ENCODE measurements at places on chromosomes 1 and 21. TPM values are rescaled to one million over a fixed set of nuclear protein-coding genes. Genes with fewer than 3 reads are reported as not detected.

DNA sequence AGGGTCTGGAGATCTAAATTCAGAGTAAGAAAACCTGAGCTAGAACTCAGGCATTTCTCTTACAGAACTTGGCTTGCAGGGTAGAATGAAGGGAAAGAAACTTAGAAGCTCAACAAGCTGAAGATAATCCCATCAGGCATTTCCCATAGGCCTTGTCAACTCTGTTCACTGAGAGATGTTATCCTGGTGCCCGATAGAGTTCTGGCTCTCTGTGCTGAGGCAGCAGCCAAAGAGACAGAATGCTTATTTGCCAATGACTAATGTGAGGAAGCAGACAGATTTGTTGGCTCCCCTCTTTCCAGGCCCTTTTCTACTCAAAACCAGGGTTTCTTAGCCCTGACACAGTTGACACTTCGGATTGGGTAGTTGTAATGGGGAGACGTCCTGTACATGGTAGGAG lies 22.3 kb upstream of the TRIM45 start:
- peaks cover 4% of the 10 kb centered on the region for H3K27me3 ChIP-seq
- no peak for DNase-seq
- no peaks in the 10 kb centered on the region for H3K36me3 ChIP-seq

DNA sequence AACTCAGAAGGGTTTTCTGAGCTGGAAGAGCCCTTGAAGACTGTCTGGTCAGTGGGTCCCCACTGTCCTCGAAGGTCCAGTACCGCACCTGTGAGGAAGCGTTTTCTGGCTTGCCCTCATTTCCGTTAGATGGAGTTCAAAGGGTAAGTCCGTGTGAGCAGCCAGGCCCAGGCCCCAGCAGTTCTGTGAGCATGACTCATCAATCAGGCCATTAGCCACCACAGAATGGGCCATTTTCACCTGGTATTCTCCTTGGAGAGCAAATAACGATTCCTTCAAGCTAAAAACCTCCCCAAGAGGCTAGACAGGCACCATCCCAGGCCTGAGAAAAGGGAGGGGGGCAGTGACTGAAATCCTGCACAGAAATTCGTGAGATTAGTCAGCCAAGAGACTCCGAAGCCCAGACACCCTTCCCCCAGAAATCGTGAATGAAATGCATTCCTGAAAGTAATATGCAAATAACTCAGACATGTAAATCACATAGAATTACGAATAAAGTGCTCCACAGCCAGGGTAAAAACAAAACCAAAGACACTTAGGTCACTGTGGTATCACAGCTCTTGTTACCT lies 66.0 kb downstream of the BCAR3 start:
- H3K4me3 ChIP-seq = no peak overlapping the region
- H3K36me3 ChIP-seq = no peaks in the 10 kb centered on the region
- H3K4me1 ChIP-seq = peaks cover 18% of the 10 kb centered on the region
- H3K27ac ChIP-seq = peak overlapping the region; percentile 72

- no peaks in the 10 kb centered on the region for H3K27me3 ChIP-seq
- DNase-seq = peak; percentile 33
- no peak overlapping the region for H3K27ac ChIP-seq
- H3K36me3 ChIP-seq = no peaks in the 10 kb centered on the region
- no peaks in the 10 kb centered on the region for H3K4me1 ChIP-seq
- H3K4me3 ChIP-seq = no peak overlapping the region
These were observed 8.6 kb downstream of the MORN1 start for GRCh38 chr1:2382621-2383361.

DNA sequence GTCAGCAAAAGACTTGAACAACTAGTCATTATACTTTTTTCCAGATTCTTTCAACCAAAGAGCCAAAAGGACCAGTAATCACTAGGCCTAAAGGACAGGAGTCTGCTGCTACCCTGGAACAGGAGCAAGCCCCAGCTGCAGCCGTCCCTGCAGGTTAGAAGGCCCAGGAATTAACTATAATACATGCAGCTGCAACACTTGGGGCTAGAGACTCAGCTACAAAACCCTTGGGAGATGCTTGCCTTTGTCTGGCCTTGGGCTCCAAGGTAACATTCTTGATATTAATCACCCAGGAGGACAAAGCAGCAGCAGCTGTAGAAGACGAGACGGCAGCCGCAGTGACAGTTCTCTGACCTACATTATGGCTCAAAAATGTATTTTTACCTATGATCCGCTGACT lies 841.2 kb upstream of the ADGRL4 start:
- no peak overlapping the region for H3K27ac ChIP-seq
- H3K27me3 ChIP-seq = no peaks in the 10 kb centered on the region
- DNase-seq = no peak
- H3K36me3 ChIP-seq = no peaks in the 10 kb centered on the region
- H3K4me1 ChIP-seq = no peaks in the 10 kb centered on the region
- no peak overlapping the region for H3K4me3 ChIP-seq

DNA sequence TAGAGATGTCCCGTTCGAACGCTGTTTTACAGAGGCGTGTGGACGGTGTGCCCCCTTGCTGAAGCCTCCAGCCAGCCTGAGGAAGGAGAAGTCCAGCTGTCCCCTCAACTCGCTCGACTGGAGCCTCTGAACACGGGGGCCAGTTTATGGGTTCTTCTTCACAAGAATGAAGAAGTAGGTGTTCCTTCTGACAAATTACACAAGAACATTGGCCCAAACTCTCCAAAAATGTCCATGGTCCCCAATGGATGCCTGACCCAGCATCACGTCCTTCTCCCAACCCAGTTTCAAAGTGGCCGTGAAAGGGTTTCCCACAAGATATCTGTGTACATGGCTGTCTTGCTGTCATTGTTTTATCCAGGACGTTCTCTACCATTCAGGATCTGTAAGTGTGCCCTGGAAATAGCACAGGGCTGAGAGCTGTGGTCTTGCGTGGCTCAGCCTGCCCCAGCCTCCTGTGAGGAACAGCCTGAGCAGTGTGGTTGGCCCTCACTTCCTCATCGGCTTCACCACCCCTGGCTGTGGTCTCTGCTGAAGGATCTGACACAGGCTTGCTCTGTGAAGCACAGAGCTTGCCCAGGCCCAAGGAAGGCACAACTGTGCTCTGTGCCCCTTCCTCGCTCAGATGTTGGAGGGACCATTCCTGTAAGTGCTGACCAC lies 1.0 kb upstream of the S100B start:
- H3K4me3 ChIP-seq = peak overlapping the region; percentile 25
- peaks cover 53% of the 10 kb centered on the region for H3K4me1 ChIP-seq
- no peaks in the 10 kb centered on the region for H3K36me3 ChIP-seq
- H3K27me3 ChIP-seq = no peaks in the 10 kb centered on the region
- peak; percentile 43 for DNase-seq

DNA sequence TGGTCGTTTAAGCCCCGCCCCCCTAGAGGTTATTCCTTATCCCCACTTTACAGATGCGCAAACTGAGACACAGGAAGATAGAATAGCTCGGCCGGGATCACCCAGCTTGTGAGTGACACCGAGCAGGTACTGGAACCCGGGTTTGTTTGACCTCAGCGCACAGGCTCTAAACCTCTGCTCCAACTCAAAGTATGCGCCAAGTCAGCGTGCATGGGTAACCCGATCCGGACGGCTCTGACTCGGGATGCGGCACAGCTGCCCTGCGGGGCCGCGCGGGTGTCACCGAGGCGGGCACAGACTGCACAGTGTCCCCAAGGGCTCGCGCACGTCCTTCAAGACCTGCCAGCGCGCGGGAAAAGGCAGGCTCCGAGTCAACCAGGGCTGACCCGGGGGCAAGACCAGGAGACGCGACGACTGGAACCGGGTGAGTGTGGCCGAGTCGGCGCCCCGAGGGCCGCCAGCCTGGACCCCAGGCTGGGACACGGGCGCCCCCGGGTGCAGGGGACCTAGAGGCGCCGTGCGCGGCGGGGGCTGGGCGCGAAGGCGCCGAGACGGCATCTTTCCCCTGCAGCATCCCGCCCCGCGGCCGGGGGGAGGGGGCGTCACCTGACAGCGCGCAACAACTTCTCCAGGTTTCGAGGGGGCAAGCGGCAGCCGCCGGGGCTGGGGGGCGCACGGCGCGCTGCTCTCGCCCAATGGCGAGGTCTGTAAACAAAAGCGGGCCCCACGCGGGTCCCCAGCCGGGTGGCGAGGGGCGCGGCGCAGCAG lies 101.9 kb upstream of the SOD1 start:
- no peak overlapping the region for H3K27ac ChIP-seq
- peak; percentile 23 for DNase-seq
- H3K4me1 ChIP-seq = peaks cover 51% of the 10 kb centered on the region
- peaks cover 31% of the 10 kb centered on the region for H3K27me3 ChIP-seq
- peak overlapping the region; percentile 68 for H3K4me3 ChIP-seq
- peaks cover 9% of the 10 kb centered on the region for H3K36me3 ChIP-seq

DNA sequence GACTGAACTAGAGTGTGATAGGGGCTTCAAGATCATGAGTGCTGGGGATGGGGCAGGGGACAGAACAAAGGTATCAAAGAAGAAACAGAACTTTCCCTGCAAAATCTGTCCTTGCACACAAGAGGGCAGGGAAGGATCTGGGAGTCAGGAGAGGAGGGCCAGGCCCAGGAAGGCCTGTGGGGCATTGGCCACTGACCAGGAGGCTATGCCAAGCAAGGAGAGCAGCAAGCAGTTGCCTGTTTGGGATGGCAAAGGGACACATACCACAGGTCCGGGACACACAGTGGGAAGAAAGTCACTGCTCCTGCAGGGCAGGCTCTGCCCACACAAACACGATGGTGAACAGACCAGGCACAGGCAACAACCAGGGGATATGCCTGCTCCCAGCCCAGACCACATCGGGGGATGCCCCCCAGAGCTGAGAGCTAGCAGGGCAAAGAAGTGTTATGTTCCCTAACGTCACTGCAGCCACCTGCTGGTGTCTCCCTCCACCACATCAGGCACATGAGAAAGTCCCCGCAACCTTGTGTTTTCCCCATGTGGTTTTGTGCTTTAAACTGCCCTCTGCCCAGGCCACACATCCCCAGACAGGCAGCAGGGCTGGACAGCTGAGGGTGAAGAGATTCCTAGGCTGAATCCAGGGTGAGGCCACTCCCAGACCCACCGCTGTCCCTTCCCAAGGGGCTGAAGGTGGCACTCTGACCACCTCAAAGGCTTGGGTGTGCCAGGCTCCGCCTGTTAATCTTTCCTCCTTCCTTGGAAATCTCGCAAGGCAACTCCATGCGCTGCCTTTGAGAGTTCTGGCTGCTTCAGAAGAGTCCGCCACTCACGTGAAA lies 53.6 kb downstream of the KIF21B start:
- peak overlapping the region; percentile 78 for H3K27ac ChIP-seq
- no peak overlapping the region for H3K4me3 ChIP-seq
- H3K36me3 ChIP-seq = peaks cover 12% of the 10 kb centered on the region

DNA sequence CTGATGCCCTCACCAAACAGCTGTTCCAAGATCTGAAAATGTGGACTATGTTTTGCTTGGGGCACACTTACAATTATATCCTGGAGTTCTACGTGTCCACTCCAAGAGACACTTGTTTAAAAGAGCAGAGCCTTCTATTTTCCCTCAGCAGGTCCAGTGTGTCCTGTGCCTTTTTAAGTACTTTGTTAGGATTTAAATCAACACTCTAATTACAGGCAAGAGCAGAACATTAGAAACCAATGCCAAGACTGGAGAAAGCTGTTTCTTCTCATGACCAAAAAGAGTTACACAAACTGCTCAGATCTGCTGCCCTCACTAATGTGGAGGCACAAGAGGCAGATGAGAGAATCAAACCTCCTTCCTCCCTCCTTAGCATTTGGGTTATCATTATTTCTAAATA lies 452.9 kb downstream of the LMO4 start:
- H3K4me1 ChIP-seq = no peaks in the 10 kb centered on the region
- no peak for DNase-seq
- H3K27ac ChIP-seq = no peak overlapping the region
- no peak overlapping the region for H3K4me3 ChIP-seq
- H3K36me3 ChIP-seq = no peaks in the 10 kb centered on the region

- no peak overlapping the region for H3K27ac ChIP-seq
- DNase-seq = no peak
- H3K4me3 ChIP-seq = no peak overlapping the region
- H3K36me3 ChIP-seq = peaks cover 4% of the 10 kb centered on the region
These were observed 24.0 kb downstream of the ELAPOR1 start for GRCh38 chr1:109137958-109138357.

DNA sequence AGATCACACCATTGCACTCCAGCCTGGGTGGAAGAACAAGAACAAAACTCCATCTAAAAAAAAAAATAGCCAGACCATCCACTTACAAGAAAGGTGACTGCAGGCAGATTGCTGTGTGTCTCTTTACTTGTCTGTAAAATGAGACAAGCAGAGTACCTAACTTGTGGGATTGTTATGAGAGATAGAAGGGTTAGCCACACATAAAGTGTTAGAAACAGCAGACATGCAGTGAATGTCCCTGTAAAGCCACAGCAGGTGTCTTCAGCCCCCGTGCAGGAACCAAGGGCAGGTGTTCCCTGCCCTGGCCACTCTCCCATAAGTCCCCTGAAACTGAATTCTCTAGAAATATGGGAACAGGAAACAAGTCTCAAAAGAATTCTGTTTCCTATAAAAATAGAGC lies 40.8 kb upstream of the EFHD2 start:
- no peaks in the 10 kb centered on the region for H3K4me1 ChIP-seq
- no peaks in the 10 kb centered on the region for H3K36me3 ChIP-seq
- H3K27ac ChIP-seq = no peak overlapping the region
- no peaks in the 10 kb centered on the region for H3K27me3 ChIP-seq
- no peak for DNase-seq

- H3K4me1 ChIP-seq = no peaks in the 10 kb centered on the region
- DNase-seq = no peak
- H3K36me3 ChIP-seq = no peaks in the 10 kb centered on the region
- H3K27ac ChIP-seq = no peak overlapping the region
- H3K4me3 ChIP-seq = no peak overlapping the region
- peaks cover 18% of the 10 kb centered on the region for H3K27me3 ChIP-seq
These were observed 23.5 kb upstream of the DDOST start for GRCh38 chr1:20684651-20685050.

- peaks cover 7% of the 10 kb centered on the region for H3K36me3 ChIP-seq
- no peak overlapping the region for H3K27ac ChIP-seq
- H3K27me3 ChIP-seq = no peaks in the 10 kb centered on the region
These were observed 44.4 kb downstream of the TM2D1 start for GRCh38 chr1:61680500-61680899.

DNA sequence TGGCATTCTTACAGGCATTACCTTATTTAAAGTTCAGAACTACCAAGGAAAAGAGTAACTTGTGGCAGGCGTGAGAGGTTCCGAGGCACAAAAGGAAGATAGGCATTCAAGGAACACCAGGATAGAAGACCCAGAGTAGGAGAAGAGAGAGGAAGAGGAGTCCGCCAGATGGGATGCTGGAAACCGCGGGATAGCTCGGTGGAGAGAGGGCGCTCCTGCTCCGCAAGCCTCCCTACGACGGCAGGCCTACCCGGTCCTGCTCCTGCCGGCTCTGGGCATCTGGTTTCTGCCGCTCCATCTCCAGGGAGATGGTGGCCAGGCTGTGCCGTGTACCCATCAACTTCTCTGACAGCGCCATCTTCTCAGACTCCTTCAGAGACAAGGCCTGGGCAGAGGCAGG lies 5.4 kb upstream of the NBPF1 start:
- no peak overlapping the region for H3K27ac ChIP-seq
- H3K4me3 ChIP-seq = no peak overlapping the region
- no peak for DNase-seq
- no peaks in the 10 kb centered on the region for H3K27me3 ChIP-seq

- H3K4me1 ChIP-seq = peaks cover 19% of the 10 kb centered on the region
- DNase-seq = no peak
- no peak overlapping the region for H3K4me3 ChIP-seq
- H3K36me3 ChIP-seq = no peaks in the 10 kb centered on the region
- H3K27ac ChIP-seq = no peak overlapping the region
- no peaks in the 10 kb centered on the region for H3K27me3 ChIP-seq
These were observed 70.7 kb upstream of the USP24 start for GRCh38 chr1:55285834-55286233.

ZYG11A gene
- total RNA-seq = 0.20 TPM

IL20 gene
- not detected for total RNA-seq

SAMSN1 gene
- total RNA-seq = 119 TPM

DDR2 gene
- 0.38 TPM for total RNA-seq

PLA2G2F gene
- total RNA-seq = not detected

OR14K1 gene
- not detected for total RNA-seq

ATP6V0B gene
- total RNA-seq = 116 TPM

Data from activated naive CD8-positive, alpha-beta T cell treated with anti-CD3 and anti-CD28 coated beads for 36 hours (primary cell).